Lung microvascular endothelial cell (primary cell): ENCODE measurements at places on chromosomes 4 and X.
A peak's percentile ranks its signal among the peaks of the same experiment; 100 is the strongest.

DNA sequence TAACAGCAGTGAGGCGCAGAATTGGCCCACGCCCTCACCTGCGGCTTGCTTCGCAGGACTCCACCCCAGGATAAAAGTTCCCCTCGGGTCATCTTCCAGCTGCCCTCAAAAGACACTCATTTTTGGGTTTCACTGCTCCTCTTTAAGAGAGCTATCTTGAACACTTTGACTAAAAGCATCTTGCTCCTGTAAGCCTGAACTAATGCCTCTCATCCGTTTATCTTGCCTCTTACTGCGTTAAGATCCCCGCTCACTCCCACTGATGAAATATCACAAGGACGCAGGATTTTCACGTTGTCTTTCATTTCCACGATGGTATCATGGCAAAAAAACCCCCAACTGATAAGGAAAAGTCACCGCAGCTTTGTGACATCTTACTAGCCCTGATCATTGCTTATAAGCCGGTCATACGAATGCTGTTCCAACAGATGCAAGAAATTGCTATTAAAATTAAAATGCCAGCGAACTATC is 591 bp upstream of the ACSL4 start:
- DNase-seq, result no peak

GRCh38 chr4:23366557-23366906 is 523.3 kb downstream of the PPARGC1A start:
- DNase-seq, result no peak

GRCh38 chrX:8988446-8988845 is 45.5 kb downstream of the FAM9B start:
- DNase-seq, result no peak

DNA sequence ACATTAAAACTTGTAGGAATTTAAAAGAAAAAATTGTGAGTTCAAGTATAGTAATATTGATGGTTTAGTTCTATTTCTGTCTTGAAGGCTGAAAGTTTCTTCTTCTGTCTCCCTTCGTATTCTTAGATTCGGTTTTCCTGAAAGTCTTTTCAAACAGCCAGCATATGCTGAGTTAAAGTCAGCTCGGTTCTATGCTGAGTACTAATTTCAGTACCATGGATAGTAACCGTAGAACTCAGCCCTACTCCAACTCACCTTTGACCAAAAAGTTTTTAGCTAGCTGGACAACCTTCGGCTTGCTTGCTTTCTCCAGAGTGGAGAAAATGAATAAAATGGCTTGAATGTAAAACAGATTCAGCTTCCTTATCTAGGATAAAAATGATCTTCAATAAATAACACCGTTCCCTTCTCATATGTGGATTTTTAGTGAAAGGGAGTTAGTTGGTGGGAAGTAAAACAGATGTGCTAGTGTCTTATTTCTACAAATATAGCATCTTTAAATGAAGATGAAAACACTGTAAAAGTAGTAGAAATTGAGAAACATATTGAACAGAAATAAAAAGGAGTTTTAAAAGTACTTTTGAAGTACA is 5.2 kb downstream of the POU4F2 start:
- peak; percentile 33 for DNase-seq
